ENCODE measurements at places on chromosomes 5 and 9. TPM values are rescaled to one million over a fixed set of nuclear protein-coding genes. Genes with fewer than 3 reads are reported as not detected.

Gene POU5F2
- total RNA-seq = 0.80 TPM

Gene CSF1R
- 2.7 TPM for total RNA-seq

Gene MYOT
- not detected for total RNA-seq

Gene CCDC112
- 3.3 TPM for total RNA-seq

Gene PCSK1
- total RNA-seq = 0.52 TPM

Gene COL23A1
- 0.32 TPM for total RNA-seq

Gene SYNPO
- total RNA-seq = 7.8 TPM

Gene CCL28
- 7.0 TPM for total RNA-seq

Gene EQTN
- total RNA-seq = not detected
